ENCODE measurements at places on chromosomes 16 and 17. TPM values are rescaled to one million over a fixed set of nuclear protein-coding genes. Genes with fewer than 3 reads are reported as not detected.

DNAH3 gene
- 0.21 TPM for total RNA-seq

FMNL1 gene
- 9.6 TPM for total RNA-seq

PPL gene
- total RNA-seq, result 75.0 TPM

IGF2BP1 gene
- total RNA-seq, result 17.6 TPM

OR1G1 gene
- not detected for total RNA-seq

NPB gene
- 0.27 TPM for total RNA-seq

TPSB2 gene
- total RNA-seq, result not detected

- no peaks in the 10 kb centered on the region for H3K27me3 ChIP-seq
- no peak for DNase-seq
- no peaks in the 10 kb centered on the region for H3K36me3 ChIP-seq
- peaks cover 16% of the 10 kb centered on the region for H3K4me1 ChIP-seq
- H3K27ac ChIP-seq, result no peak overlapping the region
Observed at GRCh38 chr16:72983728-72984350, 64.1 kb downstream of the ZFHX3 start.

DNA sequence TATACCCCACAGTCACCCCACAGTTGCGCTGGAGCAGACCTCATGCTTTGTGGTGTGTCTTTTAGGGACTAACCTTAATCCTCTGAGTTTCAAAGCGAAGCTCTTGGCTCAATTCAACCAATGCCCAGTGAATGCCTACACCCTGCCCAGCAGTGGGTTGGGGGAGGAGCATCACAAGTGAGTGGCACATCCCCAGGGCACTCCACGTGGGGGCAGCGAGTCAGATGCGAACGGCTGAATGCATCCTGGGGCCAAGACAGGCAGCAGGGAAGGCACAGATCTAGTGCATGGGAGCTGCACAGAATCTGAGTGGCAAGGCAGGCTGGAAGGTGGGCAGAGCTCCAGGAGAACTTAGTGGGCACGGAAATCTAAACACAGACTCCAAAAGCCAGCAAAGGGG, 39.2 kb downstream of the IFT140 start:
- H3K4me1 ChIP-seq, result no peaks in the 10 kb centered on the region
- no peaks in the 10 kb centered on the region for H3K36me3 ChIP-seq

DNA sequence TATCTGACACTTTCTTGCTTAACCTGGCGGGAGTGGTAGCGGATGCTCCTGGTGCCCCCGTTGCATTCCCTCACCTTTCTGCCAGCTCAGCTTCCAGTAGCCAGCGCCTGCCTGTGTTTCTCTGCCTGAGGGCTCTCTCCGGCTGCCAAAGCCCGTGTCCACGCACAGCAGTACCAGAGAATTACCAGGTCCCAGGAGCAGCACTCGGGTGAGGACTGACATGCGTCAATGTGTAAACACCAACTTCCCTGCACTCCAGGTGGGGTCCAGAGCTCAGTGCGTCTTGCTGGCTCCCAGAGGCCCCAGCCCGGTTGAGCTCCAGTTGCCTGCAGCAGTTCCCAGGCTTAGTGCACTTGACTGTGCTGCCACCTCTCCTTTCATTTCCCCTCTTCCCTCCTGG, 54.8 kb downstream of the CDH13 start:
- H3K27me3 ChIP-seq, result peaks cover 58% of the 10 kb centered on the region
- no peak overlapping the region for H3K27ac ChIP-seq
- no peak for DNase-seq

DNA sequence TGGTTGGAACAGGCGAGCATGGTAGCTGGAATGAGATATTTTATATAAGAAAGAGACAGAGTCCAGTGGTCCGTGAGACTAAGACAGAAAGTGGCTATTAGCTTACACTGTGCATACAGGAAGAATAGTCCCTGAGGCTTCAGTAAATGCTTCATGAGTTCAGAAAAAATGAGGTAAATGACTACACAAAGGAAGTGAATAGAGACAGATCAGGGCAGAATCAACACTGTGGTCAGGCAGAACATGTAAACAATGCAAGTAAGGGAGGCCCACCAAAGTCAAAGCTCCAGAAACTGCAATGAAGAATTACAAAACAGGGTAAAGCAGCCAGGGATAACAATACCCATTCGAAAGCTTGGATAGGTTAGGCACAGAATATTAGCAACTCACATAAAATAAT, 4.8 kb downstream of the ABCA10 start:
- no peaks in the 10 kb centered on the region for H3K36me3 ChIP-seq
- no peak overlapping the region for H3K27ac ChIP-seq
- H3K4me1 ChIP-seq, result peaks cover 3% of the 10 kb centered on the region
- H3K4me3 ChIP-seq, result no peak overlapping the region
- DNase-seq, result no peak

GRCh38 chr16:89093602-89094251, at the start of gene ACSF3:
TSS of gene ACSF3 (plus strand) at chr16:89093852. CDS start at chr16:89100682, 6,830 bp downstream.
- H3K36me3 ChIP-seq, result peaks cover 27% of the 10 kb centered on the region
- peaks cover 41% of the 10 kb centered on the region for H3K27me3 ChIP-seq
- peak within 1 kb of the TSS; percentile 60 for H3K27ac ChIP-seq
- H3K4me3 ChIP-seq, result peak within 1 kb of the TSS; percentile 81

DNA sequence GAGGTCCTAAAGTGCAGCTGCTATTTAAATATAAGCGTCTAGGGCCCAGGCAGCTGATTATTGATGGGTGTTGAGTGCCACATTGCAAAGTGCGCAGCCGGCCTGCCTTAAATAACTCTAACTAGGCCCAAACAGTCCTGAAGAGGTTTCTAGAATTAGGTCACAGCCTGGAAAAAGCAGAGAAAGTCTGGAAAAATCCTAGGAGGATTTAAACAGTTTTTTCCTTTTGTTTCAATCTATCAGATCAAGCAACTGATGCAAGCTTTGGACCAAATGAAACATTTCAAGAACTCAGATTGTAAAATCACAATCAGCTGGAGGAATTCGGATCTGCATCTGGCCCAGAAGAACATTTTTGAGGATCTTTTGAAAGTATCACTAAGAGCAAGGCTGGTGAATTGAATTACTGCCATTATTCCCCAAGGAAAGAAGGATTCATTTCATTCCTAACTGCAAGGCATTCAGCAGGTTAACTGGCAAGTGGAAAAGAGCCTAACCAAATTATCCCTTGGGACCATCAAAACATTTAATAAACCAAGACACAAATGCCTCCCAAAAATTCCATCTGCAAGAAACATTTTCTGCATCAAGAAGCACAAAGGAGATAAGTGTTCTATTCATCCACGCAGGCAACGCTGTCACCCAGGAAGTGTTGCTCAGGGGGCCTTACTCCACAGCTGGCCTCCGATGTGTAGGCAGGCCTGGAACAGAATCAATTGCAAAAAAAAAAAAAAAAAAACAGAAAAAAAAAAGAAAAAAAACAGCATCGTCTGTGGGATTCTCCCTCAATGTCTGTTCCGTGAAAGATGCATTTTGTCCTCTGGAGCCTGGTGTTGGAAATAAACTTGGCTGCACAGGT, 46.1 kb downstream of the IRX3 start:
- no peaks in the 10 kb centered on the region for H3K4me1 ChIP-seq
- no peak for DNase-seq
- H3K27ac ChIP-seq, result no peak overlapping the region
- H3K27me3 ChIP-seq, result peaks cover 77% of the 10 kb centered on the region
- H3K4me3 ChIP-seq, result no peak overlapping the region
- H3K36me3 ChIP-seq, result no peaks in the 10 kb centered on the region
